Memory B cell (primary cell): ENCODE measurements at places on chromosomes 7 and 10.

DNA sequence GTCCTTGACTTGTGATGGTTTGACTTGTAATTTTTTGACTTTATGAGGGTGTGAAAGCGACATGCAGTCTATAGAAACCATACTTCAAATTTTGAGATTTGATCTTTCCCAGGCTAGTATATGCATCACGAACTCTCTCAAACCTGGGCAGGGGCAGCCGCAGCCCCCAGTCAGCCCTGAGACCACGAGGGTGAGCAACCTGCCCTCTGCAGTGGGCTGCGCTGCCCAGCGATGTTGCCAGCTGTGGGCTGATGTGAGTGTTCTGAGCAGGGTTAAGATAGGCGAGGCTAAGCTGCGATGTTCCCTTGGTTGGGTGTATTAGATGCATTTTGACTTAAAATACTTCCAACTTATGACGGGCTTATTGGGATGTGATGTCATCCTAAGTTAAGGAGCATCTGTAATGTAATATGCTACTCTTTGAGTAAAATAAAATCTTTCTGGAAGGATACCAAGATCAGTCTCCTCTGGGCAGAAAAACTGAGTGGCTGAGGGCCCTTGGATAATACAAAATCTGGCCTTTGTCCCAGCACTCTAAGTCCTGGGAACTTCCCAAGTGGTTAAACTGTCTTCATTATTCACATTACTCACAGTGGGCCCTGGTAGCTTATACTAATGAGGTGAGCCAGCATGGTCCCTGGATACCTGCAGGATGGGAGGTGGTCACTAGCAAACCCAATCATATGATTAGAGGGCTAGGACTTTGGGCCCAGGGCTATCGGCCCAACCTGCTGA lies 28.4 kb upstream of the CNPY1 start:
- no peak for DNase-seq

DNA sequence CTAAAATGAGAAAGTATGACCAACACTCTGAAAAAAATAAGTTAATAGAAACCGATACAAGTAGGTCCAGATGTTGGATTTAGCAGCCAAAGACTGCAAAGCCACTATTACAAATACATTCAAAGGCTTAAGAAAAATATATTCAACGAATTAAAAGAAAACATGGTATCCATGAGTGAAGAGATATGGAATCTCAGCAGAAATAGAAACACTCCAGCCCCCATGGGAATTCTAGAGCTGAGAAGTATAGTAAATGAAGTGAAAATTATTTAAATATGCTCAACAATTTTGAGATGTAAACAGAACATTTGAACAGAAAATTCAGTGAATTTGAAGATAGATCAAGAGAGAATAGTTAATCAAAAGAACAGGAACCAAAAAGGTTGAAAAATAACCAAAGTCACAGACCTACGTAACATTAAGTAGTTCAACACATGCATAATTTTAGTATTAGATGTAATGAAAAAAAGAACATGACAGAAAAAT lies 72.0 kb upstream of the WIPF3 start:
- no peak for DNase-seq

- DNase-seq, result no peak
These were observed 41.5 kb upstream of the SMIM30 start for GRCh38 chr7:113159746-113160339.

DNA sequence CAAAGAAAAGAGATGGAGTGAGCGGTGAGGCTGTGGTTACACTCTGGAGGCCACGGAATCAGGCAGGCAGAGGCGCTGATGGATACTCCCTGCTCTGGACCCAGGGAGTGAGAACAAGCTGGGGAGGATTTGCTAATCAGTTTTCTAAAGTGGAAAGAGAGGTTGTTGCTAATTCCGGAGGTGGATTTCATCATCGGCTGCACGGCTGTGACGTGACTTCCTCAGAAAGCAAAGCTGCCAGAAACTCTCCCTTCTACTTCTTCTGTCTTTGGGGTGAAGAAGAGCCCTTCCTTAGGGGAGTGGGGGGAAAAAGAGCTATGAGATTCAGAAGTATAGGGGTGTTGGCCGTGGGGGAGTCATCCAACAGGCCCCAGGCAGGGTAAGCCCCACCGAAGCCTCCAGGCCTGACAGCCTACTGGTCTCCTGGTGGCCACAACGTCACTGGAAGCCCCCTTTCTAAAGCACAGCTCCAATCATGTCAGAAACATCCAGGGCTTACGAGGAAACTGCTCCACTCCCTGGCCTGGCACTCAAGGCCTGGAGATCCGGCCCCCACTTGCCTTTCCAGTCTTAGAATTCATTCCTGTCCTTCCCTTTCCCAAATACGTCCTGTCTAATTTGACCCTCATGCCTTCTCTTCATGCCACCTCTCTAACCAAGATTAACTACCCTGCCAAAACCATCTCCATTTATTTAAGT lies 114.5 kb downstream of the HIP1 start:
- DNase-seq, result no peak

GRCh38 chr7:30427296-30428070 lies 51.1 kb downstream of the NOD1 start:
- no peak for DNase-seq

DNA sequence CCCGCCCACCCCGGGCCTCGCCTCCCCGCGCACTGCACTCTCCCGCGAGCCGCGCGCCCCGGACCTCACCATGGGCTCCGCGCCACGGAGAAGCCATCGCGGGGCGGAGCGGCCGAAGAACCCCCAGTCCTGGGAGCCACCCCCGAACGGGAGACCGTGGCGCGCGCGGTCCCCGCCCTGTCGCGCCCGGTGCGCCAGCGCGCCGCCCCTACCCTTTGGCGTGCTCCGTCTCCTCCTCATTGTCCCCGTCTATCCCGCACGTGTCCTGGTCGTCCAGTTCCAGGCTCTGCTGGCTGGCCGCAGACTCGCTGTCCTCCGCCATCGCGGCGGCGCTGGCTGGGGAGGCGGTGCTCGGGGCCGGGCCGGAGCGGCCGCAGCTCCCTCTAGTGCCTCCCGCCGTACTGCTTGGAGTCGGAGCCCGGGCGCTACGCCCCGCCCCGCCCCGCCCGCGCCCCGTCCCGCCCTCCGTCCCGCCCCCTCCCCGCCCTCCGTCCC lies at the start of gene NMT2:
Gene NMT2 (minus strand): TSS at position 403 of the 495 bp plus-strand sequence. CDS start 81 bp downstream, at position 322.
- peak; percentile 80 for DNase-seq

DNA sequence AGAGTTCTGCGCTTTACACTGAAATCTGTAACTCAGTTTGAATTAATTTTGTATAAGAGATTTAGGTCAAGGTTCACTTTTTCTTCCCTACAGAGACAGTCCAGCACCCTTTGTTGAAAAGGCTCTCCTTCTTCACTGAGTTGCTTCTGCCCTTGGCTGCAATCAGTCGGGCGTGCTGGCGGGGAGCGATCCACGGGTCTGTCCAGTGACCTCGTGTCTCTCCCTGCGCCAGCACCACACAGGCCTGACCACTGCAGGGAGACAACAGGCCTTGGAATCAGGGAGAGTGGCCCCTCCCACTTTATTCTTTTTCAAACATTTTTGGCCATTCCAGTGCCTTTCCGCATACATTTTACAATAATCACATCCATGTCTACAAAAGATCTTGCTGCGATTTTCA lies 66.9 kb downstream of the AMZ1 start:
- no peak for DNase-seq

GRCh38 chr7:158139499-158139898 lies 448.1 kb downstream of the PTPRN2 start:
- DNase-seq, result no peak

GRCh38 chr7:19333706-19334105 lies 188.5 kb upstream of the FERD3L start:
- no peak for DNase-seq

GRCh38 chr7:84469034-84469433 lies 274.4 kb upstream of the SEMA3A start:
- no peak for DNase-seq

DNA sequence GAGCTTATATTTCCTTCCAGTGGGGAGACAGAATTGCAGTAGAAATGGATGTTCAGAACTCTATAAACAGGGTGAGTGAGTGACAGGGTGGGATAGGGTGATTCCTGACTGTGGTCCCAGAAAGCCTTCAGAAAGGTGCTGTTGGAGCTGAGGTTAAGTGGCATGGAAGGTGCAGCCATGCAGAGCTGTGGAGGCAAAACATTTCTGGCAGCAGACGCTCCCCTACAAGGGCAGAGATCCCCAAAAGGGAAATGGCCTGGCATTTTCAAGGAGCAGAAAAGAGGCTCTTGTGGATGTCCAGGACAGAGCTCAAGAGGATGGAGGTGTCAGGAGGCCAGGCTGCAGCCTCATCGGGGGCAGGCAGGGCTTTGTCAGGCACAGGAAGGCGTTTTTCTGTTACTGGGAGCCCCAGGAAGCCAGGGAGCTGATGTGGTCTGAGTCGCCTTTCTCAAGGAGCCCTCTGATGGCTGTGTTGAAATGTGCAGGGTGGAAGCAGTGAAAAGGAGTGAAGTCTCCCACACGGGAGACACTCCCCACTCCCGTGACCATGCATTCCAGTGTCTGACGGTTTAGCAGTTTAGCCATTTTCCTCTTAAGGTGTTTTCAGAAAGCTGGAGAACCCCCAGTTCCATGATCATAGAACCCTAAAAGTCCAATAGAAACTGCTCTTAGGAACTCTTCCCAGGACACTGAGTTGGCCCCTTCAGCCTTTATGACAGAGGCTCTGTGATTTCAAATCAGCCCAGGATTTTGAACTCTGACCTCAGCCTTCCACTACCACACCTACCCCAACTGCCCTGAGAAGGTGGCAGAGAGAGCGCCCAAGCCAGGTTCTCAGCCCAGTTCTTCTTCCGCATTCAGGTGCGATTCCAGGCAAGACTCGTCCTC lies 96.2 kb downstream of the C10orf105 start:
- no peak for DNase-seq

GRCh38 chr7:23107781-23108180 lies 2.2 kb downstream of the KLHL7 start:
- DNase-seq, result no peak

- no peak for DNase-seq
These were observed 14.9 kb downstream of the TNRC18 start for GRCh38 chr7:5408777-5409176.

GRCh38 chr10:78401624-78402367 lies 368.1 kb downstream of the RPS24 start:
- no peak for DNase-seq

DNA sequence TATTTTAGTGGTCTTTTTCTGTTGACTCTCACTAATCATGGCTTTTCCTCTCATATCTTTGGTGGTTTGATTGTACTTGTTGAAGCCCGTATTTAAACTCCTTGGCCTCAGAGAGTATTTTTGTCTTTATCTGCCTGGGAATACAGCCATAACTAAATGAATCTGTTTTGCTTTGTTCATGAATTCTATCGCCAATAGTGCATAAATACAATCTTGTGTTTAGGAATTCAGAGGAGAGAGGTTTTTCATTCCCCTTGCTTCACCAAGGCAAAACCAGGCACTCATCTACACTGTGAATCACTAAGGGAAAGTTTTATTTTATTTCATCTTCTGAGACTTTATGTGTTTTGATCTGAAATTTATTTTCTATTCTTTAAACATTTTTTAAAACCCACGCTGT lies 152.7 kb downstream of the BICC1 start:
- DNase-seq, result no peak

DNA sequence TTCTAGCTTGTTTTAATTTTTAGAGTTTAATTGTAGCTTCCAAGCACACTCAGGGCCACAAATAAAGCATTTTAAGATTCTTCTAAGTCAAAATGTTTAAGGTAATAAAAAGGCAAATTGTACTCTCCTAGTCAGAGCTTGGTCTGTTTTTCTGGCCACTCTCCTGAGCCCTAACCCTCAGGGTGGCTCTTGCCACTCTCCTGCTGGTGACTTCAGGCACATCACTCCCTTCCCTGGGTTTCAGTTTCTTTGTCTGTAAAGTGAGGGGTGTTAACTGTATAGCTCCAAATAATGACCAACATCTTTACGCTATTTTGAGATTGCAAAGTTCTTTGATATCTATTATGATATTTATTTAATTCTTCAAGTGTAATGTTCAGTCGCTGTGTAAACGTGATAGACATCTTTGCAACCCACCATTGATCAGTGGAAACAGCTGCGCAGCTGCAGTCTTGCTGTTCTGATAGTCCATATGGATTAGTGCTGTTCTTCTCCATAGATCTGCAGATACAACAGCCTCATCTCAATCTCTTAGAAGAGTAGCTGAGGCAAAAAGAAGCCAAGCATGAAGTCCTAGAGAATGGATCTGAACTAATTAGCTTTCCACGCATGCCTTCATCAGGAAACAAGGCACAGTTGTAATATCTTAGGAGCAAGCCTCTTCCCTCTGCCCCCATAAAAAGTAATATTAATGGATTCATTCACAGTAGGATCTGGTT lies 189.9 kb downstream of the PLPP4 start:
- no peak for DNase-seq

- DNase-seq, result peak; percentile 41
These were observed 9.4 kb downstream of the LIMK1 start for GRCh38 chr7:74092964-74093471.

DNA sequence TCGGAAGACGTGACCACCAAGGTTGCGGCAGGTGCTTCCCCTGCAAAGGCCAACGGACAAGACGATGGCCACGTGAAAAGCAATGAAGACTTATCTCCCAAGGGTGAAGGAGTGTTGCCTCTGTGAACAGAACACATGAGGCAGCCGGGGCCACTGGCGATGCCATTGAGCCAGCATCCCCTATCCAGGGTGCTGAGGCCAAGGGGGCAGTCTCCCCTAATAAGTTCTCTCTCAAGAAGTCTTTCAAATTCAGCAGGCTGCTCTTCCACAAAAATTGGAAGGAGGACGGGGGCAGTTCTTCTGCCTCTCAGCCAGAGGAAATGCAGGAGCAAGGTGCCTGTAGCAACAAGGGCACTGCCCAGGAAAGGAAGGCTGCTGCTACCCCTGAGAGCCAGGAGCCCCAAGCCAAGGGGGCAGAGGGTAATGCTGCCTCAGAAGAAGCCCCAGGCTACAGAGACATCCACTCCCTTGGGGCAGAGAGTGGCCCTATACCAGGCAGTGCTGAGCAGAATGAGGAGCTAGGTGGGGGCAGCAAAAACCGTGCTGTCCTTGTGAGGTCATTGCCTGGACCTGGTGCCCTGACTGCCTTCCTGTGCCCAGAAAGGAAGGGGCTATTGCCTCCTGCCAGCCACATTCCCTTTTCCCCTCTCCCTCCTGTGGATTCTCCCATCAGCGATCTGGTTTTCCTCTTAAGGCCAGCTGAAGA lies 17.3 kb downstream of the NT5C2 start:
- no peak for DNase-seq

DNA sequence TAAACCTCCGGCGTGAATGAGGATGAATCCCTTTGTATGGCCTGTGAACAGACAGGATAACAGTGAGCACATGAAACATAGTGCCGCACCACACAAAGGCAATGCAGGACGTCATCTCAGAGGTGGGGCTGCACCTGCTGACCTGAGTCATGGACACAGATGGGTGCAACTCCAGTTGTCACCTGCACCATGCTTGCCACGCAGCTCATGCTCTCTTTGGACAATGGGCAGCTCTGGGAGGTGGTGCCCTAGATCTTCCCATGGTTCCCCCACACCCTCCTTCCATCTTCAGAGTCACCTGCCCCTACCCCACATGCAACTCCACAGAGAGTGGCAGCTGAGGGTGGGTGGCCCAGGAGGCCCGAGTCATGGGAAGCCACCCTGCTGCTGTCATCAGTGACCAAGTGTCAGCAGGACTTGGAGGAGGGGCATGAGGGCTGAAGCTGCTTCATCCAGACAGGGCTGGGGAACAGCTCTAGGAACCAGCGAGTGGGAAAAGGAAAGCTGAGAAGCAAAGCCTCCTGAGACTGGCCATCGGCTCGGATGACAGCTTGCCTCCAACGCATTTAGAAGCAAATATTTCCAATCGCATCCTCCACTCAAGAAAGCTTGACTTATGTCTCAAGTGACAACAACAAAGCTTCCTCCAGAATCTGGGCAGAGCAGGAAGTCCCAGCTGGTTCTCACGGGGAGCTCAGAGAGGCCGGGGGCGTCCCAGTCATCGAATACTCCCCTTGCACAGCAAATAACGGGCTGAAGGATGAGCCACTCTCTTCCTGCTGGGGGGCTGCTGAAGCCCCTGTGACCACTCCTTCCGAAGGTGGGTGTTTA lies 27.1 kb downstream of the VIPR2 start:
- DNase-seq, result no peak

GRCh38 chr10:127150136-127150535 lies 46.3 kb downstream of the INSYN2A start:
- no peak for DNase-seq
